ENCODE measurements at places on chromosomes 6 and 20. TPM values are rescaled to one million over a fixed set of nuclear protein-coding genes. Genes with fewer than 3 reads are reported as not detected.
A peak's percentile ranks its signal among the peaks of the same experiment; 100 is the strongest.

GRCh38 chr20:36992802-36993334 lies 41.4 kb upstream of the SAMHD1 start:
- DNase-seq = no peak

- DNase-seq = no peak
These were observed 150.6 kb downstream of the BACH2 start for GRCh38 chr6:90146024-90146423.

GRCh38 chr6:14917109-14917910 lies 328.6 kb upstream of the JARID2 start:
- DNase-seq = peak; percentile 32

GRCh38 chr20:4470375-4470774 lies 251.3 kb upstream of the PRND start:
- DNase-seq = peak; percentile 37

DNA sequence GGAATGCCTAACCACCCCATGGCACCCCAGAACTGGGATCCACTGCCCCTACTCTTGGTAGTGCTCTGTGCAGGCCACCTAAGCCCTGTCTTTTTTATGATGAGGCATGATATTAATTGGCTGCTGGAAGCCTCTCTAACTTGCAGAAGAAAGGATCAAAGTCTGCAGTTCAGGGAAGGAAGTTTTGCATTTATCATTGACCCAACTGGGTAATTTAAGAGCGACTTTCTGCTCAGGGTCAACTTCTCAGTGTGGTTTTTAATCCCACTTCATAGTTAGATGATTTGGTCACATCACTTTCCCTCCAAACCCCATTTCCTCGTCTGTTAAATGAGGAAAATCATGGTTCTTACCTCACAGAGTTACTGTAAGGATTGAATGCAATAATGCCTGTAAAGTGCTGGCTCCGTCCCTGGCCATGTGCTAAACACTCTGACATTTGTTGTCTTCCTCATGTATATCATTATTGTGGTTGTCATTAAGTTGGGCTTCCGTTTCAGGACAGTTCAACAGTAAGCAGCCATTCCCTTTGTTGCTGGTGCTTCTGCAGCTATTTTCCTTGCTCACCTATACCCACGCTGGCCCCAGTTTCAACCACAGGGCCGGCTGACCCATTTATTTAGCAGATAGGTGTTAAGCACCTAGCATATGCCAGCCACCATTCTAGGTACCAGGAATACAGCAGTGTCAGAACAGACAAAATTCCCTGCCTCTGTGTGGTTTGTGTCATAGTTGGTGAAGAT lies 14.2 kb downstream of the E2F3 start:
- DNase-seq = no peak

- peak; percentile 54 for DNase-seq
These were observed 182.3 kb upstream of the RAB32 start for GRCh38 chr6:146361128-146361924.

GRCh38 chr6:161368514-161368913 lies 94.7 kb upstream of the AGPAT4 start:
- DNase-seq = no peak

DNA sequence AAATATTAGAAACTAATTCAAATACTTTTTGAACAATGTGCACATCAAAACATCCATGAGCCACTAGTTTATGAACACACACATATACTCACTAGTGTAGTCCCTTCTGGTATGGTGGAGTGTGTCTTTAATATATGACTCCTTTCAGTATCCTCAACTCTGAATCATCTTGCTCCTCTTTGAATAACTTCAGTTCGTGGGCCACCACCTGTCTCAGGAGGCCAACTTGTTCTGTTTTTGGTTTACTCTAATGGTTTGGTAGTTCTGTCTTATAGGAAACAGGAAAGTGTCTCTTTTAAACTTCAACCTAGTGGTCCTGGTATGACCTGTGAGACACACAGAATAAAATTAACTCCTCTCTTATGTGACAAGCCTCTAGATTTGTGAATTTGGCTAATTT lies 55.6 kb downstream of the ZNF292 start:
- DNase-seq = no peak

DNA sequence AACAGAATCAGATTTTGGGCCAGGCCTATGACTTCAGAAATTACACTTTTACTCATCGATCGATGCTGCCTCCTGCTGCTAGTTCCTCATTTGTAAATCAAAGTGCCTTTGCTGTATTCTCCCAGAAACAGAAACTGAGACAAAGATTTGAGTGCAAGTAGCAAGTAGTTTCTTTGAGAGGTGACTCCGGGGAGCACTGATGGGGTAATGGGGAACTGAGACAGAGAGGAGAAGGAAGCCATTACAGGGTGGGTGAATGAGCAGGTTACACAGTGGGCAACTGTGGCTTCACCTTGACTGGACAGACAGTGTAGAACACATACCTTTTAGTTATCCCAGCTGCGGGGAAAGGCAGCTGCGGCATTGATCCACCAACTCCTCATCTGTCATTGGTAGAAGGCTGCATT lies 9.7 kb upstream of the CD40 start:
- no peak for DNase-seq

- DNase-seq = no peak
These were observed 171.4 kb upstream of the PRSS16 start for GRCh38 chr6:27076116-27076515.

GRCh38 chr20:48281501-48281900 lies 496.2 kb upstream of the SULF2 start:
- no peak for DNase-seq

GRCh38 chr6:42315991-42316970 lies 98.6 kb upstream of the MRPS10 start:
- peak; percentile 92 for DNase-seq

GRCh38 chr20:47493963-47494293 lies 7.8 kb upstream of the NCOA3 start:
- DNase-seq = peak; percentile 74

- DNase-seq = peak; percentile 38
These were observed 49.3 kb downstream of the RIN2 start for GRCh38 chr20:19807191-19807945.

DNA sequence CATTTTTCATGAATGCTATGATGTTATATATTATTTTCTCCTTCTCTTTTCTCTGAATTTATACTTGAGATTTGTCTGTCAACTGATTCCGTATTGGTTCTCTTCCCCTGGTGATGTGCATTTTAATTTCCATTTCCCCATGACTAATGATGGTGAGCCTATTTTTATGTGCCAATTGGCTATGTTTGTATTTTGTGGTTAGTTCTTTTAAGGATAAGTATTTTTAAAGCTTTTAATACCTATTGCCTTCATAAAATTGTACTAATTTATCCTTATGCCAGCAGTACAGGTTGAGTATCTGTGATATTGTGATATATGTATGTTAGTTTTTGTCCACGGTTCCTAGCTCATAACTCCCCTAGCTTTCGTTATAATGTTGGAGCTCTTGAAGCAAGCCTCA lies 2.8 kb downstream of the POLH start:
- peak; percentile 3 for DNase-seq

DNA sequence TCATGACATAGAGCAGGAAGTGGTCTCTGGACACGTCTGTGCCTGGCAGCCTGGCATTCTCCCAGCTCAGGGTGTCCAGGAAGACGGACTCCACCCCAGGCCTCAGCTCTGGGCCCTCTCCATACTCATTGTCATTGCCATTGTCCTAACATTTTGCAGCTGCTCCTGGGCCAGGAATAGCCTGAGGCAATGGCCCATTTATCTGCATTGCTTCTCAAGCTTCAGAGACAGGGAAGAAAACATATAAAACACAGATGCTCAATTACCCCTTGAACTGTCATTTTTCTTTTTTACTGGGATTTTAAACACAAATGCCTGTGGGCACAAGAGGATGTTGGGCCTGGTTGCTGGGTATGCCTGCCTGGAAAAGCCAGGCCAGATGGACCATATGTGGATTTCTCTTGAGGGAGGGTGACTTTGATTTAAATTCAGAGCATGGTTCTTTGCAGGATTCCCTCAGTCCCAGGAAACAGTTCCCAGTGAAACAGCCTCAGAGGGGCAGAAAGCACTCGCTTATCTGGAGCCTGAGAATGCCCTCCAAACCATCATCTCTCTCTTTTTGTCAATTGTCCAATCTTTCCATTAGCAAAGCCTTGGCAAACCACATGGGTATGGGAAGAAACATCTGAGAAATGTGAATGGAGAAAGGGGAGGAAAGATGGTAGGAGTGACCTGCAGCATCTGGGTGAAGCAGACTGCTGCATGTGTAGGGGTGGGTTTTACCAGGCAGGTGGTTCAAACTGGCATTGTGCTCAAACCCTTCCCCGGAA lies 17.9 kb downstream of the LAMP5 start:
- DNase-seq = peak; percentile 35

DNA sequence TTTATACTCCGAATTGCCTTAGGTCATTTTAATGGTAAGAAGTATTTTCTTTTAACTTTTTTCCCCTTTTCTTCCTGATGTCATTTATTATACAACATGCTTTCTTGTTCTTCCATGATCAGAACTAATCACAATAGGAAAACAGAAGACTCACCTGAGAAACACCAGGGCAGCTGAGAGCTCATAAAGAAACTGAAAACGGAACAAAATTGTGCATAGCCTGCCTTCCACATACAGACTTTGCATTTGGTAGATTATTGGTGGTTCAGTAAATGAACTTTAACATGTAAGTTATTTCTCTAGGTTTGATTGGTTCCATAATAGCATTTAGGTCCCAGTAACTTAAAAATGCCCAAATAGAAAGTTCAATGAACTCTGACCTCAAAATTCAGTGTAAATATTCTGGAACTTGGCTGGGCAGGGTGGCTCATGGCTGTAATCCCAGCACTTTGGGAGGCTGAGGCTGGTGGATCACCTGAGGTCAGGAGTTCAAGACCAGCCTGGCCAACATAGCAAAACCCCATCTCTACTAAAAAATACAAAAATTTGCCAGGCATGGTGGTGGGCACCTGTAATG lies 161.1 kb upstream of the DTNBP1 start:
- no peak for DNase-seq

GRCh38 chr20:1800777-1801176 lies 94.4 kb upstream of the SIRPA start:
- peak; percentile 50 for DNase-seq

DNA sequence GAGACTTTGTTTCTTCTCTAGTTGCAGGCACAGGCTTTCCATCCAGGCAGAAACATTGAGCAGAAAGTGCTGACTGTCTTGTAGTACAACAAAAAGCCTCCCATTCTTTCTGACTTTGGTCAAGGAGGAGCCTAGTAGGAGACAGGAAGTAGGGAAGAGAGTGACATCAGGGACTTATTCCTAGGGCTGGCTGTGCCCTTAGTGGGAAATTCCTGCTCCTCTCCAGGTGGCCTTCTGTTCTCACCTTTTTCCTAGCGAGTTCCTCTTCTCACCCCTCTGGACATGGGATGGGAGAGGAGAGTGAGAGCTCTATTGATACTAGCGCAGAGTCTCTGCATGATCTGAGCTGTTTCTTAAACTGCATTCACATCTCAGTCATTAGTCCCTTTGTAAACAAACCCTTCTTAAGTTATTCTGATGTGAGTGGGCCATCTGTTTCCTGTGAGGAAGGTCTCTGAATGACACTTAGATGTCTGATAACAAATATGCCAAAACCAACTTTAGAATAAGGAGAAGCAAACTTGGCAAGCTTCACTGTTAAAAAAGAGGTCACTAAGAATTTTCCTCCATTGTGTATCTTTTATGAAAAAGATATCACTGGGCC lies 455.0 kb downstream of the GJA1 start:
- DNase-seq = no peak

GRCh38 chr6:24441599-24441904 lies 38.8 kb downstream of the MRS2 start:
- no peak for DNase-seq

DNA sequence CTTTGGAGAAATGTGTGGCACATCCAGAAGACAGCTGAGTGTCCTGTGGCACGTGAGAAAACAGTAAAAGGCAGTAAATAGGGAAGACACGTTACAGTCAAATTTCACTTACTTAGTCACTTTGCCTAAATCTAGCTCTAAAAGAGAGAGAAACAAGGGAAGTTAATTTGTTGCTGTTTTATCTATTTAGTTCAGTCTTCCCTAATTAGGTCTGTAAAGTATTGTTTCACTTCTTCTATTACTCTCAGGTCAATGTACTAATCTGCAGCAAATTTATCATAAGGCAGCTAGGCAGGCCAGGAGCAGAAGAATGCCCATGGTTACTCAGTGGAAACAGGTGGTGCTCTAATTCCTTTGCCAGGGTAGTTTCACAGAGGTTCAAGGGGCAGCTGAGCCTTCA lies 124.3 kb upstream of the CNR1 start:
- no peak for DNase-seq

- DNase-seq = peak; percentile 83
These were observed 17.0 kb downstream of the UQCC2 start for GRCh38 chr6:33694401-33694931.

DNA sequence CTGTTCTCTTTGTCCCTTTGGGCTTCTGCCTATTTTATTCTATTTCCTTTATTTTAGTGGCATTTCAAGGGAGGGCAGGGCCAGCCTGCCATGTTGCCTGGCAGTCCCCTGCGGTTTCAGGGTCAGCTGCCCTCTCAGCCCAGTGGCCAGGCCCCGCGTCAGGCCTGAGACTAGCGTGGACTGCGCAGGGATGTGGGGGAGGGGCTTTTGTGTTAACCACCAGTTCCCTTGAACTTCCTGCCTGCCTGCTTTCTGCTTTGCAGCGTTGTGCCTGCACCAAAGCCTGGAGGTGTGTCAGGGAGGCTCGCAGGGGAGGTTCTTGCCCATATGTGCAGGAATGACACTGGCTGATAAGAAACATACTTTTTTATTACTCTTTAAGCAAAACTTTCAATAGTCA lies 157.6 kb downstream of the SLC35B3 start:
- no peak for DNase-seq

- DNase-seq = no peak
These were observed 1.4 kb downstream of the PIM1 start for GRCh38 chr6:37171201-37171969.

- DNase-seq = no peak
These were observed at the start of gene NKX2-2 for GRCh38 chr20:21513881-21514540. NKX2-2 (minus strand) TSS chr20:21514064; CDS start chr20:21513669, 395 bp downstream.

- DNase-seq = no peak
These were observed 53.1 kb downstream of the PREX1 start for GRCh38 chr20:48774696-48775095.

- no peak for DNase-seq
These were observed 97.3 kb upstream of the MLIP start for GRCh38 chr6:54013966-54014365.

DNA sequence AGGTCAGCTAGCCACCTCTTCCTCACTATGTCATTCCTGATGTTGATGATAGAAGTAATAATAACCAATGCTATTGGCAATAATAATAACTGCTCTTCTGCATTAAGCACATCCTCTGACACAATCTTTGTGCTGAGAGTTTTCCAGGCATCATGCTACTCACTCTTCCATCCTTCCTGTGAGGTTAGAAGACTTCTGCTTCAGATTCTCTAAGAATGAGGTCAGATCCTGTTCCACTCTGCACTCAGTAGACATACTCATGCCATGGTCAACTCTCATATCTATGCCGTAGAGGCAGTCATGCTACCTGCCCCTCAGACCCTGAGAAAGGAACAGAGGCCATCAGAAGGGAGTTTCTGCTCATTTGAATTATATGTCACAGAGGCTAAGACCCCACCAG lies 98.1 kb upstream of the TOP1 start:
- DNase-seq = peak; percentile 16

TREM2 gene
- 0.53 TPM for total RNA-seq

GGTLC1 gene
- not detected for total RNA-seq

C20orf202 gene
- not detected for total RNA-seq

DUSP15 gene
- not detected for total RNA-seq

SAMD5 gene
- total RNA-seq = 3.1 TPM

ROMO1 gene
- total RNA-seq = 165 TPM

Measured in bronchial epithelial cell (primary cell).